ENCODE measurements at places on chromosomes 2 and 18. TPM values are rescaled to one million over a fixed set of nuclear protein-coding genes. Genes with fewer than 3 reads are reported as not detected.

LYPD6 gene
- 1.1 TPM for total RNA-seq

CHRND gene
- not detected for total RNA-seq

DSG2 gene
- 15.5 TPM for total RNA-seq

TLX2 gene
- not detected for total RNA-seq

PAIP2B gene
- total RNA-seq = 0.47 TPM

ATP6V1C2 gene
- not detected for total RNA-seq

PLEK gene
- total RNA-seq = 0.12 TPM

SH3YL1 gene
- total RNA-seq = 14.6 TPM

CACNB4 gene
- total RNA-seq = 0.82 TPM

CRYGC gene
- total RNA-seq = not detected

KCNJ3 gene
- not detected for total RNA-seq

GPR45 gene
- total RNA-seq = not detected

ITGB6 gene
- total RNA-seq = 0.47 TPM

LRP1B gene
- total RNA-seq = not detected

ZC3H8 gene
- total RNA-seq = 4.3 TPM

KCNK3 gene
- total RNA-seq = 0.53 TPM

SERPINB12 gene
- not detected for total RNA-seq

PJVK gene
- total RNA-seq = 0.15 TPM

CDK5R2 gene
- total RNA-seq = not detected

NPHP1 gene
- total RNA-seq = 2.7 TPM

GRP gene
- not detected for total RNA-seq

DSG4 gene
- not detected for total RNA-seq

ALKAL2 gene
- not detected for total RNA-seq

RAMP1 gene
- total RNA-seq = not detected

All from glomerular endothelial cell (primary cell).